ENCODE measurements at places on chromosomes 11 and 22.
A peak's percentile ranks its signal among the peaks of the same experiment; 100 is the strongest.

GRCh38 chr11:62337303-62338181 lies at the start of gene ASRGL1:
Gene ASRGL1 (plus strand): TSS chr11:62337448. CDS start chr11:62337978, 530 bp downstream.
- DNase-seq: peak; percentile 94

DNA sequence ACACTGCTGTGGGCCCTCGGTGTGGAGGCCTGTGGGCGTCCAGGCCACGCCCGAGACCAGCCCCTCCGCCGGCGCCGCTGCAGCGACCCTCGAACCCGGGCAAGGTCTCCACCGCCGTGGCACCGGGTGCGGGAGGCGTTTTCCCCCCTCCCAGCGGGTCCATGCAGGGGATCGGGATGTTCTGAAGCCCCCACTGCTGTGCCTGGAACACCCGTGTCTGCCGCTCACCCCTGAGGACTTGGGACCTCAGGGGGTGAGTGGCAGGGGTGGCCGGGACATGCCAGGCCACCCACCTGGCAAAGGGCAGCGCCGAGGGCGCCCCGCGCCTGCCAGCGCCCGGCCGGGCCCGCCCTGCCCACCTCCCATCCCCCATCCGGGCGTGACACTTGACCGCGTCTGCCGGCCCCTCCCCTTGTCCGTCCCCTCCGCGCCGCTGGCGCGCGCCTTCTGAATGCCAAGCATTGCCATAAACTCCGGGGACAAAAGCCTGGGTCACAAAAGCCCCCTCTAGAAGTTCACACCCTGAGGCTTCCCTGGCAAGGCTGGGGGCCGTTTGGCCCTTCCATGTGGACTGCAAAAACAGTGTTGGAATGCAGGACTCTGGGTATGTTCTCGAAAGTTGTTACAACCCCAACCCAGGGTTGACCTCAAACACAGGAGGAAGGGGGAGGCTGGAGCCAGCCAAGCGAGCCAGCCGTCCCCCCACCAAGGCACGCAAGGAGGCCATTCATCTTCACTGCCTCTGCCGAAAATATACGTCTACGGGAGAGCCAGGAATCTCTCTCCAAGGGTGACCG lies 819 bp upstream of the KCNQ1OT1 start:
- DNase-seq: peak; percentile 75

GRCh38 chr11:84128840-84129239 lies 842.7 kb upstream of the CCDC90B start:
- no peak for DNase-seq

DNA sequence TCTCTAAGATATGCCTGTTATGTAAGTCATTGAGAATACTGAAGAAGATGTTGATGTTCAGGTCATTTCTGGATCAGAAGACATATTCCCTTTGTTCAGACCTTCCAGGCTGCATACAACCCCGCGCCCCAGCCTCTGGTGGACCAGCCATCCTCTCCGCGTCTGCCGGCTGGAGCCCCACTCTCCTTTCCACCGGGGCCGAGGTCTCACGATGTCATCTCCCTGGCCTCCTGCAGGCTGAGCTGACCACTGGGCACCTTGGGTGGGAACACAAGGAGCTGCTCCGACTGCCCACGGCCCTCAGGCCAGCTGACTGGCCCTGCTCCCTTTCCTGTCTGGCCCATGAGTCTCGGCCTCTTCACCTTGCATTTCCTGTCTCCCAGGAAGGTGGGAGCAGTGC lies 124.6 kb downstream of the SHANK2 start:
- peak; percentile 60 for DNase-seq

DNA sequence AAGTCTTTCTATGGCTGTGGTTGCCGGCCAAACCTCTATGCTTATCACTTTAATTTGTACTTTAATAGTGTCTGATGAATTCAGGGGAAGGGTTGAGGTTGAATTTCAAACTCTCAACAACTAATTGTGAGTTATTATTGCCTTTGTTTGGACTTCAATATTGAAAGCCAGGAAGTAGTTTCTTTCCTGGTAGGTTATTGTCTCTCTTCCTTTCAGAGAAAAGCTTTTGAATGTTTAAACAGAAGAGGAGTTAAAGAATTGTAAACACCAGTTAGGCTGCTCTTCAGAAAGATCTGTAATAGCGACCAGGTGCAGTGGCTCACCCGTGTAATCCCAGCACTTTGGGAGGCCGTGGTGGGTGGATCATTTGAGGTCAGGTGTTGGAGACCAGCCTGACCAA lies 22.2 kb downstream of the NNMT start:
- DNase-seq: no peak

DNA sequence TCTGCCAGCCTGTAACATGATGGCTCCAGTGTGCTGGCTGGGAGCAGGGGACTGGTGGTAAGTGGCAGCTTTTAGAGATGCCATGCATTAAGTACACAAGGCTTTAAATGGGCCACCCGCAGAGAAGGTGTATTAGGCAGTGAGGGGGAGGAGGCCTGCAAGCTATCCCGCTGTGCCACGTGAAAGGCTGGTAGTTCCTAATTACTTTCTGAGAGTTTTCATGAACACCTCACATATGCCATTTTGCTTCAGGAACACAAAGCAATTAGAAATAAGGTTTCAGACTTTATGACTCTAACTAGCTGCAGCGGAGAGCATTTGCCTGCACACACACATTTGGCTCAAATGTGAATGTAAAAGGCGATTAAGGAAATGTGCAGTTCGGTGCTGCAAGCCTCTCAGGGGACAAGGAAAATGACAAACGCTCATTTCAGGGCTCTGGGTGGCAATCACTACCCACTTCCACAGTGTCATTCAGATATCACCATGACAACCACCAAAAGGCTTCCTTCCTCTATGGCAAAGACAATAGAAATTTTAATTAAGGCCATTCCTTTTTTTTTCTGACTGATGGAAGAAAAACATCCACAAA lies 116.6 kb downstream of the PLEKHA7 start:
- DNase-seq: no peak

DNA sequence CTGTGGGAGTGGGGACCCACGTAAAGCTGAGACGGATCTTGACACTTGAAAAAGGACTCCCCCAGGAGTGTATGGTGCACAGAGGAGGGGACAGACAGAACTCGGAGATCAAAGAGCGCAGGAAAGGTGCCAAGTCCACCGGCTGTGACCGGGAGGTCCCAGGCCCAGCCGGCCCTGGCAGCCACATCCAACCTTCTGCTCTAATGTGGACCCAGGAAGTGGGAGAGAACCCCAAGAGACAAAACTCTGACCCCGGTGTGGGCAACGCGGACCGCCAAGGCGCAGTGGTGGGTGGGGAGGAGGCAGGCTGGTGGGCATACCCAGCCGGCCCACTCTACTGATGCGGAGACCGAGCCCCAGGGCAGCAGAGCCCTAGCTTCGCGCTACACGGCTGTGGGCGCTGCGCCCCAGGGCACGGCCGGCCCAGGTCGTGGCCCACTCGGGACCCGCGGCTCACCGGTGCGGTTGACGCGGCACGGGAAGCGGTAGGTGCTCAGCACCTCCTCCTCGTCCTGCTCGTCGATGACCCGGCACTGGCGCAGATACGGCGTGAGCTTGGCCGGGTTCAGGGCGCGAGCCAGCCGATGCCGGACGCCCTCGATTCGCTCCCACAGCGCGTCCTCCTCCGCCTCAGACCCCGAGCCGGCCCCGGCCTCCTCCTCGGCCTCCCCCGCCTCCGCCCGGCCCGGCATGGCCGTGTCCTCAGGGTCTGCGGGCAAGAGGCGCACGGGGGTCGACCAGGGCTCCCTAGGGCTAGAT lies 527 bp downstream of the CARD10 start:
- no peak for DNase-seq

- DNase-seq: no peak
These were observed 104.7 kb upstream of the SPON1 start for GRCh38 chr11:13857828-13858227.

Measured in upper lobe of left lung (tissue), 6 donors.